ENCODE measurements at places on chromosomes 3 and 15.
A peak's percentile ranks its signal among the peaks of the same experiment; 100 is the strongest.

- DNase-seq: no peak
Observed at GRCh38 chr15:65163041-65163440, 22.1 kb downstream of the CLPX start.

DNA sequence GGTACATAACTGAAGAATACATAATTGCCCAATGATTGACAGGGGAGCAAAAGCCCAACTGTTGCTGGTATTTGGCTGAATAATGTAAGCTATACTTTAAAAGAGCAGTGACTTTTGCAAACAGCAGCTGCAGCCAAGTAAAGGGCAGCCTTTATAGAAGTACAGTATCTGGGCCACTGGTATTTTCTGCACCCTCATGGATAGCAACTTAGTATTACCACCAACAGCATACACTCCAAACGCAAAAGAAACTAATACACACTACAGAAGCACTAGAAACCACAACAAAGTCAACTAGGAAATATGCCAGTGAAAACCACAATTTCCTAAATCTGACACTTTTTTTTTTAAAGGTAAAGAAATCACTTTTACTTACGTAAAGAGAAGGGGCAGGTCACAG, 206.1 kb downstream of the TIGIT start:
- DNase-seq: no peak

DNA sequence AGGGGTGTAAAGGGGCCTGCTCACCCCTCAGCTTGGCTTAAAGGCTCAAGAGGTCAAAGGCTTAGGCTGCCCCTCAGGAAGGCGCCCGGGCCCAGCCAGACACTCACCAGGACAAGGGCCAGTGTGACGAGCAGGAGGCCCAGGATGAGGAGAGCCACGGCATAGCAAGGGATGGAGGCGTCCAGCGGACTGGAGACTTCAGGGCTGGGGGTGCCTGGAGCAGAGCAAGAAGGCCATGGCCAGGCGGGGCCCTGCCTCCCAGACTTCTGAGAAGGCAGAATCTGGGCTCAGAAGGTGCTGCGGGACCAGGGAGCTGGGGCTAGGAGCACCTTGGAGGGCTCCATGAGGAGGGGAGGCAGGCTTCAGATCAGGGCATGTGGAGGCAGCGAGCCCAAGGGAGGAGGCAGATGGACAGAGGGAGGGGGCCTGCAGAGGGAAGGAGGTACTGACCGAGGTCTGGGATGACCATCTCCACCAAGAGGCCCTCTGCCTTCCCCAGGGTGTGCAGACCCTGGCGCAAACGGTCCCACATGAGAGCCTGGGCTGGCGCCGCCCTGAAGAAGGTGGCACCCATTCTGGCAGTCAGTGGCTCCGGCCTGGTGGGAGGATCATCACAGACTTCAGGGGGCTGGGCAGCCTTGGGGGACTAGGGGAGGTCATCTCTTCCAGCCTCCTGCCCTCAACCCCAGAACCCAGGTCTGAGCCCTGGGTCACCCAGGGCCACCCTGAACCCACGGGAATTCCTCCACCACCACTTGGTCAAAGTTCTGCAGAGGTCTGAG, 24.5 kb downstream of the C15orf39 start:
- no peak for DNase-seq

DNA sequence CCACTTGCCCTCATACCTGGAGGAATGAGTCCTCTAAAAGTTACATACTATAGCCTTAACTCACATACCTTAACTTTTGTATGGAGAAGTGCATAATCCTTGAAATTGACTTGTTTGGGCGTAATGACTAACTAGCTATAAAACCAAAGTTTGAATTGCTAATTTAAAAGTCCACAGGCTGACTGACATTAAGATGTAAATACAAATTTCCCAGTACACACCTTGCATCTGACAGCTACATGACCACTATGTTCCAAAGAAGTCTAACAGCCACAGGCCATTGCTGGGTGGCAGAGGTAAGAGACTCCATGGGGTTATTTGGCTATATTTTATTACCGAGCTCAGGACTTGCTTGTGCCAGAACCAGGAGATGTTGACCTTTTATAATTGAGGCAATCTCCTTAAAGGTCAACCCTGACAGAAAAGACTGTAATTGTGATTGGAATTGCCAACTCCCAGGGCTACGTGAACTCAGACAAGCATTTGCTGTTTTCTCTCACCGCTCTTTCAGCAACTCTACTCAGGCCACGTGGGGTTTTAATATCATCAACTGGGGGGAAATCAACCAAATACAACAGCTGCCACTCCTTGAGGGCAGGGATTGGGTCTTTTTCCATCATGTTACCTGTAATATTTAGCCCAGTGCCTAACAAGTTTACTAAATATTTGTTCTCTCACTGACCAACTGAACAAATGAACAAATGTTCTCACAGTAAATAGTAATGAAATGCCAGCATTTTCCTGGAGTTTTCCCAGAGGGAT, 139.9 kb downstream of the SEMA6D start:
- DNase-seq: no peak

- DNase-seq: no peak
Observed at GRCh38 chr3:188309437-188310269, 155.7 kb downstream of the LPP start.

DNA sequence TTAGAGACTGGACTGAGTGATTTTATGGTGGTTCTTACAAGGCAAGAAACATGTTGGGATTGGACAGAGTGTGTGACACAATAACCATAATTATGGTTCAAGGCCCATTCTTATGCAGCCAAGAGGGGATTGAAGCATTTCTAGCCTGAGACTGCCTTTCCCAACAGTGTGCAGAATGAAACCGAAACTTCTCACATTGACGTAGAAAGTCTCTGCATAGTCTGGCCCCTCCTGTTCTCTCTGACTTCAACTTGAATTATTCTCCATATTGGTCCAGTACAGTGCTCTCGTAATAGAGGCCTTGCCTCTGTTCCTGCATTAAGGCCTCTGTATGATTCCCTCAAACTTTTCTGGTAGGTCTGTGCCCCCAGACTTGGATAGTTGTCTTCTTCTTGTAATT, 138.3 kb downstream of the DIPK2A start:
- DNase-seq: no peak

DNA sequence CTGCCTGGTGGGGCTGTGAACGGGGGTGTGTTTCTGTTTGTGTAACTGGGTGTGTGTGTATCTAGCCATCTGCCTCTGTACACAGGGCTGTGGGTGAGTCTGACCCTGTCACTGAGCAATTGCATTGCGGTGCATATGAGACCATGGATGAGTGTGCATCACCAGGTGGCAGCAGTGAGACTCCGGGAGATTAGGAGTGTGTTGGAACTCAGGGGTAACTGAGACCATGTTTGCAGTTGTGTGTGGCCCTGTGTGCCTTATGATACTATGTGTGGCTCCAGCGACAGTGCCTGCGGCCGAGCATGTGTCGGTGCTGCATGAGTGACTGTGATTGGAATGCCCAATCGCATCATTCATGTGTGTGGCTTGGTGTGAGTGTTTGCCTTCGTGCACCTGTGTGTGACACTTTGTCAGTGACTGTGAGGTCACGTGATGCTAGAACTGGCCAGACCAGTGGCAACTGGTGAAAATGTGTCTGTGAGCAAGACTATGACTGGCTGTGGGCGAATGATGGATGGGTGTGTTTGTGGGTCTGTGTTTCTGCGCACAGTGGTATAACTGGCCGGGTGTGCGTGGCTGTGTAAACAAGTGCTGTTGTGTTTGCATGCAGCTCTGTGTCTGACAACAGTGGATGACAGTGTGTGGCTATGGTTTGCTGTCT, 14.0 kb downstream of the VILL start:
- DNase-seq: no peak

DNA sequence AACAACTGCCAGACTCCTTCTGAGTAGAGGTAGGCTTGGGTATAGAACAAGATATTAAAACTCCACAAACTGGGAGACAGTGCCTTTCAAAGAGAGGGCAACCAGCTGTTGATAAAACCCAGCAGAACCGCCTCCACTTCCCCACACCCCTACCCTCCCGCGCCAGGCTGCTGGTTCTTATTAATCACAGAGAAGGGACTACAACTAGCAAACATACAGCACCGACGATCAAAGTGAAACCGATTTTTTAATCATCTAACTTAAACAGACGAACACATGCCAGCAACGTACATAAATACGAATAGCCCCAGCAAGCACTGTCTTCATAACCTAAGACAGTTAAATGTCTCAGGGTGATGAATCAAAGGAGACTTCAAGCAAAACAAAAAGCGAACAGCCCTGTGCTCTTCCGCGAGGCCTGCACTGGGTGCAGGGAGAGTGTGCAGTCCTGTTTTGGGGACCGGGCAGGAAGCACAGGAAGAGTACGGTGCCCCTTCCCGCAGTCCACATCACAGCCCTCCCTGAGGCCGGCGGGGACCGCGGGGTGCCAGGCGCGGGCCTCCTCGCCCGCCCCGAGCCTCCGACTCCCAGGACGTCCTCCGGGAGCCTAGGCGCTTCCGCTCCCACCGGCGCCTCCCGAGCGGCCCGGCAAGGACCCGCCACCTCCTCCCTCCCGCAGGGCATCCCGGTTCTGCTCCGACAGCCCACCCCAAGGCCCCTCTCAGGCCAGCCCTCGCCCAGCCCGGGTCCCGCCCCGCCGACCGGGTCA, 75.1 kb upstream of the VGLL4 start:
- peak; percentile 2 for DNase-seq

GRCh38 chr3:140128217-140128616, 193.2 kb downstream of the CLSTN2 start:
- no peak for DNase-seq

DNA sequence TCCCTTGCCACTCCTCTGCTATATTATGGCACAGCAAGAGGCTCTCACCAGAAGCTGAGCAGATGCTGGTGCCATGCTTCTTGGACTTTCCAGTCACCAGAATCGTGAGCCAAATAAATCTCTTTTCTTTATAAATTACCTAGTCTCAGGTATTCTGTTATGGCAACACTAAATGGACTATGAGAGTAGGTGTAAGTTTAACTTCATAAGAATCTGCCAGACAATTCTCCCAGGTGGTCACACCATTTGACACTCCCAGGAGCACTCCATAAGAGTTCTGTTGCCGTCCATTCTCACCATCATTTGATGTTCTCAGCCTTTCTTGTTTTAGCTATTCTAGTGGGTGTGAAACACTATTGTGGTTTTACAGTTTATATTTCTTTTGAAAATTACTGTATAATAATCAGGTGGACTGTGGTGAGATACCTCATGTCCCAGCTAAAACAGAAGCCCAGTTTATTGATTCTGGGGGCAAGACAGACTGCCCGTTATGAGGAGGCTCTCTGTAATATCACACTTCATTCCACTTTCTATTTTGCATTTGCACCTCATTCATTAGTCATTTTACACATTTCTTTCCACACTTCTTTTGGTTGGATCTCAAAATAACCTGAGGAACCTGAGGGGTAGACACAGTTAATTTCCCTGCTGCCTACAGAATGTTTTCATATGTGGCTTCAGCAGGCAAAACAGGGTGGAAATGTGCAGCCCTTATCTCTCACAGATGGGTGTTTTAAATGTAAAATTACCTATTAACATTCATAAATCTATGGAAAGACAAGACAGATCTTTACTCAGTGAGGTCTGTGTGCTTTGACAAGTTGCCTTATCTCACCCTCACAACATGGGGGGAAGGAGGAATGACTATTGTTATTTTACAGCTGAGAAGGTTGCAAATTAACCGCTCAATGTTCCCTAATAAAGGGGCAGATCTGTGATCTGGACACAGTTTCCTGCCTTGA, 42.1 kb downstream of the CDCP1 start:
- no peak for DNase-seq

DNA sequence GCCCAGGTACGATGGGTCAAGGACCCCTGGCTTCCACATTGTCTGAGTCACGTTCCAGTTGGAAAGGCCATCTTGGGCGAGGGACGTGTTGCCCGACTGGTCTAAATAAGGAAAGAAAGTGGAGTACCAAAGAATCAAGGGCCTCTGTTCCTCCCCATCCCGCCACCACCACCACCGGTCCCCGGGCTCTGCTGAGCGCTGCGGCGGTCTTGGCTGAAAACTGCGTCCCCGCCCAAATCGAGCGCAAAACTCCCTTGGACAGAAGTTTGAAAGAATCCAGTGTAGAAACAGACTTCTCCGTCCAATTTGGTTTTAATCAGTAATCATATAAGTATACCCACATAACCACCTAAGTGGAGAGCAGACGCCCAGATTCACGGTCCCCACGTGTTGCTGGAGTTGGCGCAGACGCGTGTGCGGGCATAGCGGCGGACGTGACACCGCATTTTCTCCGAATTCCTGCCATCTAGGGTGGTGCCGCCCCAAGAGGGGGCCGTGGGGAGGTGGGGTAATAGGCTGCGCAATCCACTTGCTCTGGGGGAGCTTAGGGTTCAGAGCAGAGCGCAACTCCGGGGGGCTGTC, 243.8 kb upstream of the TOPAZ1 start:
- DNase-seq: no peak

DNA sequence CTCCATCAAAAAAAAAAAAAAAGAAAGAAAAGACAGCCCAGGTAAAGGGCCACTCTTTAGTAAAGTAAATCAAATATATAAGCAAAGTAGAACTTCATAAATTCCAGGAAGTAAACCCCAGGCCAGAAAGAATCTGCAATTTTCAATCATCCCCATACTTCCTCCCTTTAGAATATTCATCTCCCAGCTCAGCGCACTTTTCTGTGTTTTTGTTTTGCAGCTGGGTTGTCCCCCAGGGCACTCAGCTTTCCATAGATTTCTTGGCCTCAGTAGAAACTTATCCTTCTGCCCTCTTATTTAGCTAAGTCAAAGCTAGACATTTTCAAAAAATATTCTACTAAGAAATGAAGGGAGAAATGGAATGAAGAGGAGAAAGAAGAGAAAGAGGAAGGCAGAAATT, 24.0 kb upstream of the SPRED1 start:
- no peak for DNase-seq

- DNase-seq: no peak
Observed at GRCh38 chr3:122793568-122794416, at the start of gene HSPBAP1. TSS of gene HSPBAP1 (minus strand) at chr3:122793831. CDS start at chr3:122793680, 151 bp downstream.

GRCh38 chr15:88603885-88604284, 17.3 kb upstream of the AEN start:
- no peak for DNase-seq

DNA sequence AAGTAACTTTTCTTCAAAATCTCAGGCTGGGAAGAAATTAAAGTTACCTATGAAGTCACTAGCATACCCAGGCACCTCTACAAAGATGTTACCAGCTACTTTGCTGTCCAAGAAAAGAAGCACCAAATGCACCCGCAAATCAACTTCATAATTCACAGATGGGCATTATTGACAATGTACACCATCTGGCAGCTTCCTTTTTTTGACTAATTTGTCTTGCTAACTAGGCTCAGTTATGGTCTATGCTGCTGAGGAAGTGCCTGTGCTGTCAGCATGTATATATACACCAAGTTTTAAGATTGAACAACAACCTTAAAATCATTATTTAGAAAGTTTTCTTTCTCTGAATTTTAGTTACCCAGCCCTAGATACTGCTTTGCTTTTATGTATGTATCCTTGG, 93.8 kb downstream of the NSUN3 start:
- no peak for DNase-seq

DNA sequence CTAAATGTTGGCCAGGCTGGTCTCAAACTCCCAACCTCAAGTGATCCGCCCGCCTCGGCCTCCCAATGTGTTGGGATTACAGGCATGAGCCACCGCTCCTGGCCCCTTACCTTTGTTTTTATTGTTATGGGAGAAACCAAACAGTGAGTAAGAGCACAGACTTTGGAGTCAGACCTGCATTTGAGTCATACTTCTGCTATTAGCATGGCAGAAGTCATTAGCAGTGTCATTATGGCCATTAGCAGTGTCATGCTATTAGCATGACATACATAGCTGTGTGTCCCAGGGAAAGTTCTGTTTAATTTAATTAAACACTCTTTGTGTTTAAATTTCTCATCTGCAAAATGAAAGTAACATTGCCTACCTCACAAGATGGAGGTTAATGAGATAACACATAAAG, 54.8 kb downstream of the SQOR start:
- DNase-seq: no peak

GRCh38 chr3:85495602-85496001, 536.8 kb downstream of the CADM2 start:
- DNase-seq: no peak

- no peak for DNase-seq
Observed at GRCh38 chr3:129310111-129311011, 31.7 kb downstream of the HMCES start.
